GM12891 (cell line): ENCODE measurements at places on chromosomes 5 and 9.

- no peak for DNase-seq
These were observed 5.7 kb upstream of the CHD1 start for GRCh38 chr5:98934546-98934945.

- DNase-seq = no peak
These were observed 1392.9 kb upstream of the NUDT12 start for GRCh38 chr5:104955479-104955878.

DNA sequence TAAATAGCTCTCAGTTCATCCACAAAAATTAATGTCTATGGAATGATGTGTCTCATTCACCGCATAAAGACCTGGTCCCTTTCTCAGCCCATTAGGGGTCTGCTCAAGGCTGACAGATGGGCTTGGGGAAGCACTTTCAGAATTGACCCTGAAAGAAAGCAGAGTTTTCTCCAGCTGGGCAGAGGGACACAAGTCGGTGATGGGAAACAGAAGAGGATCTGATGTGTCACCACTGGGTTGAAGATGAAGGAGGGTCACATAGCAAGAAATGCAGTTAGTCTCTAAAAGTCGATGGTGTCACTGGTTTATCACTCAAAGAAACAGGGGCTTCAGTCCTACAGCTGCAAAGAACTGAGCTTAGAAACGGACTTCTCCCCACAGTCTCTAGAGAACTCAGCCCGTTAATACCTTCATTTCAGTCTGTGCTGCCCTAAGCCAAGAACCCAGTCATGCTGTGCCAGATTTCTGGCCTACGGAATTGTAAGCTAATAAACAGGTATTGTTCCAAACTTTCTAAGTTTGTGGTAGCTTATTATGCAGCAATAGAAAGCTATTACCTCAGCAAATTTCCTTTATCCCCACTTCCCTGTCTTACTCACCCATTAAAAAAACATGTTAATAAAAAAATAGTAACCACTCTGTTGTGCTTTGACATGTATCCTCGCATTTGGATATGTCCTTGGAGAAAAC lies 64.6 kb downstream of the ADAMTS12 start:
- no peak for DNase-seq

GRCh38 chr5:93585041-93585766 lies 2.2 kb downstream of the NR2F1 start:
- no peak for DNase-seq

GRCh38 chr9:1875251-1875851 lies 139.8 kb upstream of the SMARCA2 start:
- DNase-seq = no peak

GRCh38 chr5:168890816-168891812 lies 311.9 kb upstream of the PANK3 start:
- no peak for DNase-seq

DNA sequence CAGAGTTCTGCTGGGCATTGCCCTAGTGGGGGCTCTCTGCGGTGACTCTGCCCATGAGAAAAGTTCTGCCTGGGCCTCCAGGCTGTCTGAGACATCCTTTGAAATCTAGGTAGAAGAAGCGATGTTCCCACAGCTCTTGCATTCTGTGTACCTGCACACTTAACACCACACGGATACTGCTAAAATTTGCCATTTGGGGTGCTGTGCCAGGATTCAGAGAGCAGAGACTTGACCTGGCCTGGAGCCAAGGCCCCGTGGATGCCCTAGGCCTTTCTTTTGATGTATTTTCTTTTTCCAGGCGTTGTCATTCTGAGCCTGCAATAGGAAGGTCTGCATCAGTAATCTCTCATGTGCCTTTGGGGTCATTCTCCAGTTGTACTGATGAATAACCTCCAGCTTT lies 89.3 kb upstream of the IL12B start:
- no peak for DNase-seq

DNA sequence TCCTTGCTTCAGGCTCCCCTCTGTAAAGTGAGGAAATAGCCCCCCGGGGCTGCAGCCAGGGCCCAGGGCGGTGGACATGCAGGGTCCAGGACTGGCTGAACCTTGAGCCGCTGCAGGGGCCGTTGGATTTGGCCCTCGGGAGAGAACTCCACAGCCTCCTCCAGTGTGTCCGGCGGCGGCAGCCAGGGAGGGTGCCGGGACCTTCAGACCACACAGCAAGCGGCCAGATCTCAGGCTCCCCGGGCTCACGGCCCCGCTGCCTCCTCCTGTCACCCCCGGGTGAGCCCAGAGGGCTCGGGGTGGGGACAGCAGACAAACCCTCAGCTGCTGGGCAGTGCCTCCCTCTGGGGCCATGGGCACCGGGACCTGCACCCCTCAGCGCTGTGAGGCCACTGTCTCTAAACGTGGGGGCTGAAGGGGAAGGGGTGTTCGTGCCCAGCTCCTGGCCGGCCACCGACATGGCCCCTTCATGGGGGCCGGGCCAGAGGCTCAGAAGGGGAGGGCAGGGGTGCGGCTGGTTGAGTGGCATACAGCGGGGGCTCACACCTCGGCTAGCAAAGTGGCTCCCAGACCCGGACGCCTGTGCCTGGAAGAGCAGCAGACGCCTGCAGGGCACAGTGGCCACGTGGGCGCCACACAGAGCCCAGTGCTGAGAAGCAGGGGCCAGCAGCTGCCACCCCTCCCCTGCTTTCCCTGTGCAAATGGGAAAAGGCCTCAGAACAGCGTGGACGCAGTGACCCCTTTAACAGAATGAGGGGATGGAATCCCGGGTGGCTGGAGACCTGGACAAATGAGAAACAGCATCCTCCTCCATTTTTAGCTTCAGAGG lies 19.7 kb downstream of the SLC9A3 start:
- no peak for DNase-seq

GRCh38 chr5:107513337-107514085 lies 157.2 kb downstream of the EFNA5 start:
- no peak for DNase-seq

- DNase-seq = no peak
These were observed 114.9 kb upstream of the ADAMTS16 start for GRCh38 chr5:5025098-5025773.

GRCh38 chr5:115565233-115565632 lies 20.7 kb upstream of the FEM1C start:
- DNase-seq = no peak

GRCh38 chr9:36665387-36665786 lies 92.7 kb downstream of the MELK start:
- DNase-seq = no peak

GRCh38 chr9:111944241-111944866 lies 47.7 kb downstream of the UGCG start:
- DNase-seq = no peak

DNA sequence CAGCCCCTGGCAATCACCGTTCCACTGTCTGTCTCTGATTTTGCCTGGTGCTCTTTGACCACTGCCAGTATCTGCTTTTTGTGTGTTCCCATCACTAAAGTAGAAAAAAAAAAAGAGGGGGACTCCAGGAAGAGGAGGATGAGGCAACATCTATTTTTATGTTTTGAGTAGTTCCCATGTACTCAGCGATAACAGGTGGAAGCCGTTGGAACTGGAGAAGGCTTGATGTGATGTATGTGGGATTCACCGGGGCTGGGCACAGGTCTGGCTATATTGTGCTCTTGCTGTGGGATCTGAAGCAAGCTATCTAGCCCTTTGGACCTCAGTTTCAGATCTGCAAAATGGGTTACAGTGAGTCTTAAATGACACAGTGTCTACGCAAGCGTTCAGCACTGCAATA lies 104.9 kb downstream of the SLIT3 start:
- DNase-seq = no peak

DNA sequence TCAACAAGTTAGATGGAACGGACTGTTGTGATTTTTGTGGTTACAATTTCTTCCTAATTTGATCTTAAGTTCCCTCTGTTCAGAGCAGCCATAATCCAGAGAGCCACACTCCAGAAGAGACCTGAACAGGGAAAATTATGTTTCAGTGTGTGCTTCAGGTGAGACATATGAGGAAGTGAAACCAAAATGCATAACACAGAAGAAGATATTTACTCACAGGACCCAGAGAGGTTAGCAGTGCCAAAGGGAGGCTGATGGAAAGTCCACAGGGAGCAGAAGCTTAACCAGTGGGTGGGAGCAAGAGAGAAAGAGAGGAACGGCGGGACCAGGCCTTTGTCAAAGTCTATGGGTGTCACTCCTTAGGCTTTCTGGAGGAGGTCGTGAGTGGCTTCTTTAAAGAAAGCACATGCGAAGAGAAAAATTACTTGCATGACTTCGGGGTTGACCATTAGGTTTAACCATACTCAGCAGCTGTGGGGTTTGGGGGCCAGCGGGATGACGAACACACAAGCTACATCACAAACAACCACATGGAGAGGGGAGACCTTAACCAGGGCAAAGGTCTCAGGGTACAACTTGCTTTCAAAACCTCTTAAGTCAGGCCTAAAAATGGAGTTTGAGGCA lies 141.4 kb downstream of the MED10 start:
- no peak for DNase-seq

- no peak for DNase-seq
These were observed 91.5 kb upstream of the DNAH5 start for GRCh38 chr5:14035859-14036503.

DNA sequence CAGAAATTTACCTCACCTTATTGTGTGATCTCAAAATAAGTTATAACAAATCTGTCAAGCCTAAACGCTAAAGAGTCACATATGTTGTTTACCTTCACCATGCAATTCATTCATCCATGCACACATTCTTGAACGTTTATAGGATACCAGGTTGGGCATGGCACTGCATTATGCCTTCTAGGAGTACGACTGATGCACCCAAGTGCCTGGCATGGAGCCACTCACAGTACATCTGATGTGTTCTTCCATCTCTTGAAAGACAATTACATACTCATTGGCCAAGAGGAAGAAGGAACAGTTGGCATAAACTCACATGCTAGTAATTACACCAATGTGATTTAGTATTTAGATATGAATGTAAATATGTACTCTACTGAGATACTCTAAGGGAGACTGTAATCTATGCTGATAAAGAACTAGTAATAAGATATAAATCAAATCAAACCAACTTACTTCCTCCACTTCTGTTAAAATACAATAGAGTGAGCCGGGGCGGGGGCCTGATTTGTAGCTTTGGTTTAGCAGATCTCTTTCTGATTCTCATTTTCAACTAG lies 90.7 kb downstream of the LPAR1 start:
- no peak for DNase-seq

DNA sequence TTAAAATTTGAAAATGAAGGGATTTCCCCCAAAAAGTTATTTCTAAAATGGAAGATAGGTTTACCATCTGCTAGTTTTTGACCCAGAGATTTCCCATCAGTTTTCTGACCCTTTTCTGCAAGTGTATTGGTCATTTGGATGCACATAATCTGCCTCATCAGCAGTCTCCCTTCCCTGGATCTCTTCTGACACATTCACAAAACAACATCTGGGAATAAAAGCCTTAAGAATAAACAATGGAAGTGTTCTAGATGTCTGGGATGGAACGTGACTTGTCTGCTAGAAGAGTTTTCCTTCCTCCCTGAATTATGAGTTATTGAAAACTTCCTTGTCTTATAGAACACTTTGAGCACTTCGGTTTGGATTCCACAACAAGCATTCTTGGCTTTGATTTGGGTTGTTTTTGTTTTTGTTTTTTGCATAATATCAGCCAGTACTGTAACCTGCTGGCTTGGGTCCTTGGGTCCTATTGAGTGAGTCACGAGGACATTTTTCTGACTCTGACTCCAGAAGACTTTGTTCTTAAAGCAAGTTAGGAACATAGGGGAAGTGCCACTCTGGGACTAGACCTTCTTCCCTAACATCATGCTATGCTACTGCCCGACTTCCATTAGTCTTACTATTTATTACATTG lies 18.2 kb upstream of the ESM1 start:
- DNase-seq = no peak

DNA sequence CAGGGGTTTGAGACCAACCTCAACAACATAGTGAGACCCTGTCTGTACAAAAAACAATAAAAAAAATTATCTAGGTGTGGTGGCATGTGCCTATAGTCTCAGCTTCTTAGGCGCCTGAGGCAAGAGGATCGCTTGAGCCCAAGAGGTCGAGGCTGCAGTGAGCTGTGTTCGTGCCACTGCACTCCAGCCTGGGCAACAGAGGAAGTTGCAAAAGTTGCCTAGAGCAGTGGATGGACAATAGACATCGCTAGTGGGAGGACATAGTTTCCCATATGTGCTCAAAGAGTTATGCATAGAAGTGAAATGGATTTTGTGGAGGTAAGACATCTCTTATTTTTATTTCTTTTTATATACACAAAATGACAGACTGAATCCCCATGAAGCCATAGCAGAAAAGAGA lies 19.0 kb downstream of the HNRNPK start:
- no peak for DNase-seq

DNA sequence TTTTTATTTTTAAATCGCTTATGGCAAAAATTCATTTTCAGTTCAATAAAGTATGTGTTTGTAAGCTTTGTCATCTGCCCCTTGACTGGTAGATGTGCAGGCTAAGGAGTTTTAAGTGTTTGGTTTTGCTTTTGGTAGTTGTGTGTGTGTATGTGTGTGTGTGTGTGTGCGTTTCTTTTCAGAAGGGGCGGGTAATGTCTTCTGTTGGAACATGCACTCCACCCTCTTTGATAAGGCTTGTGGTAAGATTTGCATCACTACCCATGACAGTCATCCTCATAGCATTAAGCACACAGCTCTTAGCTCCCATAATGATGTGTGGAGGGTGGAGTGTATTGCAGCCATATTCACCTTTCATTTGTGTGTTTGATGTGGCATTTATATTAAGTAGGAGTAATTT lies 92.1 kb upstream of the FSD1L start:
- no peak for DNase-seq

GRCh38 chr5:150262502-150262901 lies 27.1 kb downstream of the CAMK2A start:
- no peak for DNase-seq
